ENCODE measurements at places on chromosomes 7 and 10.
A peak's percentile ranks its signal among the peaks of the same experiment; 100 is the strongest.

DNA sequence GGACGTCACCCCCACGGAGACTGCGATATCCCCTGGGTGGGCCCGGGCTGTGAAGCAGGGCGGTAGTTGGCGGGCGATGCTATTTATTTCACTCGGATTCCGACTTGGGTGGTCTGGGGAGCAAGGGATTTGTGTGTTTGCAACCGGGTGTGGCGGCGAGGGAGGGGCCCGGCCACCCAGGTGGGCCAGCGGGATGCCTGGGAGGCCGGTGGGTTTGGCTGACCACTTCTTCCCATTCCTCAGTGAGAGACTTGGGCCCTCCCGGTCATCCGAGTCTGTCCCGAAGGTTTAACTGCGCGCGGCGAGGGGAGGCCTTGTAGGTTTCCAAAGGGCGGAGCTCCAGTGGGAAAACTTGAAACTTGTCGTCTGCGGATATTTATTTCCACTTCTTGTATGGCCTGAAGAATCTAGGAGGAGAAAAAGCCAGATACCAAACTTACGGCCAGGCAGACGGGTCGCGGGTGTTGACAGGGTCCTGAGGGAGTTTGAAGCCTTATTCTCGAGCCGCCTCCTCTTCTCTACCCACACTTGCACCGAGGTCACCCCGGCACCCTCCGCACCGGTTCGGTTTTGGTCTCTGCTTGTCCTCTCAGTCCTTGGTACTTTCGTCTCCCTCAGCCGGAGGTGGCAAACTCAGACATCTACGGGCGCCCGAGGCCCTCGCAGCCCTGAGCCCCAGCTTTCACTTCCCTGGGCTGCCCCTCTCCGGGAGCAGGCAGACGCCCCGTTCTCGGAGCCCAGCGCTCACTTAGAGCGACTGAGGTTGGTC is 17.9 kb downstream of the ZNF316 start:
- no peak for DNase-seq

GRCh38 chr10:126223512-126224067 is 164.7 kb downstream of the ADAM12 start:
- DNase-seq: no peak

GRCh38 chr7:33720870-33721269 is 184.5 kb upstream of the BMPER start:
- no peak for DNase-seq

GRCh38 chr7:151232917-151233701 is 826 bp downstream of the CHPF2 start:
- peak; percentile 37 for DNase-seq

- no peak for DNase-seq
Measured at GRCh38 chr10:97229322-97230015, 43.7 kb upstream of the SLIT1 start.

DNA sequence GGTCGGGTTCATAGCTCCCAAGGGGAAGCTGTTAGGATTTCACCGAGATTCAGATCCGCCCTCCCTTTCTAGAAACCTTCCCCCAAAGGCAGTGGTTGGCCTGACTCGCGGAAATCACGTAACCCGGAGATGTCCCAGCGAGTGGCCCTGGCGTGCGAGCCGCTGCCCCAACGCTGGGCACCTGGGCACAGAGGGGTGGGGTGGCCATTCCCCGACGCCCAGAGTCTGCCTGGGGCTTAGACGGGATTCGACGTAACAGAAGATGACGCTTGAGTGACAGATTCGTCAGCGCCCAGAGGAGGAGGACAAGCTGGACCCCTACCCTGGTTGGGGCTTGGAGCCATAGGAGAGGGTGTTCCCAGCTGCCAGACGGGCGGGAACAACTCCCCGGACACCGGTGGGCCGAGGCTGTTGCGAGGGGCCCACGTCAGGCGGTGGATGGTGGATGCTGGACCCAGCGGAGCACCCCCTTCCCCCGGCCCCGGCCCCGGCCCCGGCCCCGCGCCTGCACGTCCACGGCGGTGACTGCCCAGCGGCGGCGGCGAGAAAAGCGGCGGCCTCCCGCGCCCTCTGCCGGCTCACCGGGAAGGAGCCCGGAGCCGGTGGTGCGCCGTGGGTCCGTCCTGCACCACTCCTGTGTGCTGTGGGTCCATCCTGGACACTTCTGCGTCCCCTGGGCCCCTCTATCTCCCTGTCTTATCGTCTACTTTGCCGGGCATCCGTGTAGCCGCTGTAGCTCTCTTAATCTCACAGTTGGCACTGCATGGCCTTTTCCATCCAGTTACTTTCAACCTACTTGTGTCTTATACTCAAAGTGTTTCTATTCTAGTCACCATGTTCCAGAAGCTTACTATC is 35.4 kb upstream of the KNDC1 start:
- peak; percentile 21 for DNase-seq

DNA sequence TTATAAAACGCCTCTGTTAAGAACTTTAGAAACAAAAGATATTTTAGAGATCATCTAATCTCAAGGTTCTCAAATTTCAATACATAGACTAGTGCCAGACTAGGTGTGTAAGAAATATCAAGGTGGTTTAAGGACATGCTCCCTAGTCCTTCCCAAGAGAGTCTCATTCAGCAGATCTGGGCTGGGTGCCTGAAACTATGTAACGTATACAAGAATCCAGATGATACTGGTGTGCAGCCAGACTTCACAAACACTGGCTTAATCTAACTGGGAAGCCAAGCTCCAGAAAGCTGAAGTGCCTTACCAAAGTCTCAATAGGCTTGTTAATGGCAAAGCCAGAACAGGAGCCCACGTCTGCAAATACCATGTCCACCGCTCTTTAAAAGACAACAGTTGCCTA is 105.0 kb upstream of the AMPH start:
- DNase-seq: no peak
